ENCODE measurements at places on chromosomes 13 and 19. TPM values are rescaled to one million over a fixed set of nuclear protein-coding genes. Genes with fewer than 3 reads are reported as not detected.

DNA sequence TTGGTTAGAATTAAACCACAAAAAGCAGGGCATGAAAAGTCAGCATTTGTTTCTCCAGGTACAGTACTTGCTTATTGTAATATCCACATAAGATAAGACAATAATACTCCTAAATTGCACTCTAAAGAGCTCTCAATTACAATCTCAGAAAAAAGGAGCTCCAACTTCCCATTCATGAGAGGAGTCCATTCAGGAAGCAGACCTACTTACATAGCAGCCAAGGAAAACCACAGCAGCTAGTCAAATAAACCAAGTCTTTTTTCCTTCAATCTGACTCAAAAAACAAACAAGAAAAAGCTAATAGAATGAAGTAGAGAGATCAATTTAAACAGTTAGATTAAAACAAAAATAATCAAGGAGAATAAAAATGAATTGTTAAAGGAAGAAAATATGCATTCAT lies 885.2 kb upstream of the SLITRK6 start:
- no peak overlapping the region for H3K27ac ChIP-seq
- no peak overlapping the region for H3K4me3 ChIP-seq
- no peaks in the 10 kb centered on the region for H3K27me3 ChIP-seq
- no peaks in the 10 kb centered on the region for H3K4me1 ChIP-seq
- no peak for DNase-seq

SIGLEC8 gene
- total RNA-seq, result not detected

- H3K27ac ChIP-seq, result peak overlapping the region; percentile 77
- peaks cover 45% of the 10 kb centered on the region for H3K4me1 ChIP-seq
- DNase-seq, result no peak
- H3K36me3 ChIP-seq, result no peaks in the 10 kb centered on the region
These were observed 74.0 kb downstream of the DHRS12 start for GRCh38 chr13:51729866-51730553.

PNMA8B gene
- 2.7 TPM for total RNA-seq

Data from vagina (tissue), 2 donors.